ENCODE measurements at places on chromosomes 6 and 20. TPM values are rescaled to one million over a fixed set of nuclear protein-coding genes. Genes with fewer than 3 reads are reported as not detected.

GRCh38 chr20:15332711-15333160, 995.3 kb upstream of the FLRT3 start:
- H3K4me3 ChIP-seq, result no peak overlapping the region
- H3K36me3 ChIP-seq, result no peaks in the 10 kb centered on the region
- no peaks in the 10 kb centered on the region for H3K27me3 ChIP-seq
- no peak overlapping the region for H3K27ac ChIP-seq
- DNase-seq, result no peak

GRCh38 chr6:107957308-107957908, 600 bp downstream of the SEC63 start:
- H3K27me3 ChIP-seq, result no peaks in the 10 kb centered on the region
- peak overlapping the region; percentile 85 for H3K27ac ChIP-seq
- peak; percentile 45 for DNase-seq

DNA sequence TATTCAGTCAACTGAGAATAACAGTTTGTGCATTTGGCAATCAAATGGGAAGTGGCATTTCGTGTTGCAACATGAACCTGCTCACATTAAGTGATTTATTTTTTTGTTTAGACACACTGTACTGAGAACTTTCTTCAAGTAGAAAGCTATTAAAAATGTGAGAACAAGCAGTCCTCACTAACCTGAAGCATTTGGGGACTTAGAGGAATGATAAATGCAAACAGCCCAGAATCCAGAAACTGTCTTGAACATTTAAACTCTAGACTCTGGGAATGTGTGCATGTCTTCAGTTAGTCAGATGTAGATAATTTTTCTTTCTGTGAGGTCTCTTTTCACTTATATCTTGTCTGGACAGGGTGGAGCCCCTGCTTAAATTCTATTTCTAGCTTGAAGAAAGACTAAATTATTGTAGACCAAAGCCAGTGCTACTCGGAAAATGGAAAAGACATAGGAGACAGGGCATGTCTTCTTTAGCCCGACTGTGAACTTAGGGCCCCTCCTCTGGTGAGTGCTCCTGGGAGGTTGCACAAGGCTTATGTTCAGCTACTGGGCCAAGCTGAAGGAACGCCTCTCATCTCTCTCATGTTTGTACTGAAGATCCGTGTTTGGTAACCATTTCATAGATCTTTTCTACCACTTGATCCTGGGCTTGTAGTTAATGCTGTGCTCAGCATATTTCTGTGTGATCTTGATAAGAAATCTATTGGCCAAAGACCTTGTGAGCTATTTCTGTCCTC, 70.1 kb downstream of the SLX4IP start:
- H3K27ac ChIP-seq, result no peak overlapping the region
- H3K4me1 ChIP-seq, result peaks cover 54% of the 10 kb centered on the region
- no peak for DNase-seq
- H3K36me3 ChIP-seq, result peaks cover 3% of the 10 kb centered on the region
- no peaks in the 10 kb centered on the region for H3K27me3 ChIP-seq

DNA sequence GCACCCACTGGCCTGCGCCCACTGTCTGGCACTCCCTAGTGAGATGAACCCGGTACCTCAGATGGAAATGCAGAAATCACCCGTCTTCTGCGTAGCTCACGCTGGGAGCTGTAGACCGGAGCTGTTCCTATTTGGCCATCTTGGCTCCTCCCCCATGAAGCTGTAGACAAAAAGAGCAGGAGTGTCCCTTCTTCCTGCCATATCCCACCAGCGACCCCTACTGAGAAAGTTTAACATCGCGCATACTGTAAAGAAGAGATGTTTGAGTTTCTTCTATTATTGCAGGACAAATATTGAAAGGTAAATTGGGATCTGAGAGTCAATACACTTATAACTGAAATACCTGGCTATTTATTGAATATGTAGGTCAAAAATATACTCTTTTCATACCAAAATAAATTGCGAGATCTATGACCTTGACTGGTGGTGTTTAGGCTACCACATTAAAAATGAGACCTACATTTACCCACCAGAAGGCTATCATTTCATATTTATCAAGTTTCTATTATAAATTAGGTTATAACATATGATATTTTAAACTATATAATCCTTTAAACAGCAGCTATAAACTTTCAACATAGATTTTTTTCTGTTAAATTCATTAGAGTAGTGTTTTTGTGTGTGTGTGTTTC, 586.3 kb downstream of the HTR1B start:
- H3K36me3 ChIP-seq, result peaks cover 27% of the 10 kb centered on the region
- peaks cover 3% of the 10 kb centered on the region for H3K27me3 ChIP-seq
- DNase-seq, result peak; percentile 75
- no peaks in the 10 kb centered on the region for H3K4me1 ChIP-seq

Gene GHRH
- not detected for total RNA-seq

Measured in WTC11 (cell line).